ENCODE measurements at places on chromosomes 3 and 15. TPM values are rescaled to one million over a fixed set of nuclear protein-coding genes. Genes with fewer than 3 reads are reported as not detected.

DNA sequence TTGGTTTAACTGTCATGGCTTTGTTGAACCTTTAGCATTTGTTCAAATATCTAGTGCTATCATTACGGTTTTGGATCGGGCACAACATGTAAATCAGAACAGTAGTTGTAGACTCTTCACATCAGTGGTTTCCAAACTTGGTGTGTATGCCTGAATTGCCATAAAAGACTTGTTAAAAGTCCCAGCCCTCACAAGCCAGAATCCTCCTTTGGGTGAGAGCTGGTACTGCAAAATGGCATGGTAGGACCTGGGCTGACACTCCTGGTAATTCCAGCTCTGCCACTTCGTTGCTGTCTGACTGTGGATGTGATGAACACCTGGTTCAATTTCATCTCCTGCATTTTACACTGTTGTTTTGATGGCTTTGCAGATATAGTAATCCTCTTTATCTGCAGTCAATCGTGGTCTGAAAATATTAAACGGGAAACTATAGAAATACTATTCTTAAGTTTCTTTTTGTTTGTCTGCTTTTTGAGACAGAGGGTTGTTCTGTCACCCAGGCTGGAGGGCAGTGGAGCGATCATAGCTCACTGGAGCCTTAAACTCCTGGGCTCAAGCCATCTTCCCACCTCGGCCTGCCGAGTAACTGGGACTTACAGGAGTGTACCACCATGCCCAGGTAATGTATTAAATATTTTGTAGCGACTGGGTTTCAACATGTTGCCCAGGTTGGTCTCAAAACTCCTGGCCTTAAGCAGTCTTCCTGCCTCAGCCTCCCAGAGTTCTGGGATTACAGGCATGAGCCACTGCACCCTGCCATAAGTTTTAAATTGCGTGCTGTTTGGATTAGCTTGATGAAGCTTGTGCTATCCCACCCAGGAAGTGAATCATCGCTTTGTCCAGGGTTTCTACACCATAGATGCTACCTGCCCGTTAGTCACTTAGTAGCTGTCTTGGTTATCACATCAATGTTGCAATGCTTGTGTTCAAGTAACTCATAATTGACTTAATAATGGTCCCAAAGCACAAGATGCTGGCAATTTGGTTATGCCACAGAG is 61.6 kb downstream of the RAB7A start:
- H3K4me1 ChIP-seq, result peaks cover 35% of the 10 kb centered on the region
- H3K27me3 ChIP-seq, result no peaks in the 10 kb centered on the region
- H3K27ac ChIP-seq, result peak overlapping the region; percentile 10
- H3K4me3 ChIP-seq, result no peak overlapping the region
- peak; percentile 82 for DNase-seq

Gene CYP8B1
- not detected for total RNA-seq

GRCh38 chr3:108953210-108953609 is 469 bp downstream of the GUCA1C start:
- no peak overlapping the region for H3K4me3 ChIP-seq
- no peaks in the 10 kb centered on the region for H3K36me3 ChIP-seq
- no peaks in the 10 kb centered on the region for H3K27me3 ChIP-seq

GRCh38 chr15:31235311-31236183 is 91.1 kb upstream of the KLF13 start:
- H3K27me3 ChIP-seq, result no peaks in the 10 kb centered on the region
- no peaks in the 10 kb centered on the region for H3K4me1 ChIP-seq
- no peak overlapping the region for H3K27ac ChIP-seq

Gene VPS13C
- 28.0 TPM for total RNA-seq

DNA sequence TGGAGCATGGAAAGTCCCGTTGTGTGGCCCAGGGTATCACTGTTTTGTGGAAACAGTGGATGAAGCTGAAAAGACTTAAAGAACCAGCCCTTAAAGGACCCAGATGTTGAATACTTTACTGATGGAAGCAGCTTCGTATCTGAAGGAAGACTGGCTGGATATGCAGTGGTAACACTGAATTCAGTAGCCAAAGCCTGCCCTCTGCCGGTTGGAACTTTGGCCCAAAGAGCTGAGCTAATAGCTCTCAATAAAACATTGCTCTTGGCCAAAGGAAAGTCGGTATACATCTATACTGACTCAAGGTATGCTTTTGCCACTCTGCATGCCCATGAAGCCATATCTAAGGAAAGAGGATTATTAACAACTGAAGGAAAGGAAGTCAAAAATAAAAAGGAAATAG is 885.4 kb downstream of the PDCD6IP start:
- DNase-seq, result peak; percentile 80
- no peaks in the 10 kb centered on the region for H3K36me3 ChIP-seq
- H3K27me3 ChIP-seq, result no peaks in the 10 kb centered on the region
- no peak overlapping the region for H3K4me3 ChIP-seq

All from GM23338 (cell line).